ENCODE measurements at places on chromosomes 2 and 18.
A peak's percentile ranks its signal among the peaks of the same experiment; 100 is the strongest.

DNA sequence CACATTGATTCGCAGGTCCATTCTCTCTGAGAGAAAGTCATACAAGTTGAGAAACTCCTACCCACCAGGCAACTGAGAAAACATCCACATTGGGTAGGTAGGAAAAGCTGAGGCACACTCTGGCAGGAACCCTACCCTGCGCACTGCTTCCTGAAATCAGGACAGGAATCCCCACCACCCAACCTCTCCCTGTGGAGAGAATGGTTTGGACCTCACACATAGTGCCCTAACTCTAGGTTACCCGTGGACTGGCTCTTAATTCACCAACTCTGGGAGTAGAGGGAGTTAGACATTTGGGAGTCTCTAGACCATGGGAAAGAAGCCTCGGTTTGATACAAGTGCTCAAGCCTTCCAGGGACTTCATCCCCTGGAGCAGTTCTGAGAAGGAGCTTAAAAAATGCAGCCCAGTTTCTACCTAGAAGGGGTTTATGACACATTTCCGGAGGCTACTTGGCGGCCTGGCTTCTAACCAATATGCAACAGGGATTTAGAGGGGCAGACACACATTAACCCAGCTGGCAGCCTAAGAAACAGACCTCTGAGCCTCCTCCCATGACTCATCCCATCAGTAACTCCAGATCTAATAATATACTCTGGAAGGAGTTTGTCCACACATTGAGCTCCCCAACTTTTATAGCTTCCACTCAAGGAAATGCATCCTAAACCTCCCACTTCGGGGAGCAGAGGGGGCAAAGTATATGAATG, 136.7 kb downstream of the EML6 start:
- no peak for DNase-seq

- DNase-seq: no peak
These were observed 531.2 kb upstream of the VRK2 start for GRCh38 chr2:57515366-57515765.

DNA sequence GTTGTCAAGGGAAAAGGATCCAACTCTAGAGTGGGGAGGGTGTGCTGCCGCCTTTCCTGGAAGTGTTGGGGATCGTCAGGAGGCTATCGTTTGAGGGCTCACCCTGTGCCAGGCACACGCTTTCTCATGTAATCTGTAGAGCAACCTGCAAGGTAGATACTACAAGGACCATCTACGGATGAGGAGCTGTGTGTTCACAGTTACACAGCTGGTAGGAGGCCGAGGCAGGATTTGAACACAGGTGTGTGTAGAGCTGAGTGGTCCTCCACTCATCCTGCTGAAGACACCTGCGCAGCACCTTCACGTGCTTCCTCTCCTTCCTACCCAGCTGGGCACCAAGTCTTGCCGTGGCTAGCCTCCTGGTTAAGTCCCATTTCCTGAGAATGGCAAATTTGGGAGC, 68.3 kb downstream of the MARCO start:
- no peak for DNase-seq

DNA sequence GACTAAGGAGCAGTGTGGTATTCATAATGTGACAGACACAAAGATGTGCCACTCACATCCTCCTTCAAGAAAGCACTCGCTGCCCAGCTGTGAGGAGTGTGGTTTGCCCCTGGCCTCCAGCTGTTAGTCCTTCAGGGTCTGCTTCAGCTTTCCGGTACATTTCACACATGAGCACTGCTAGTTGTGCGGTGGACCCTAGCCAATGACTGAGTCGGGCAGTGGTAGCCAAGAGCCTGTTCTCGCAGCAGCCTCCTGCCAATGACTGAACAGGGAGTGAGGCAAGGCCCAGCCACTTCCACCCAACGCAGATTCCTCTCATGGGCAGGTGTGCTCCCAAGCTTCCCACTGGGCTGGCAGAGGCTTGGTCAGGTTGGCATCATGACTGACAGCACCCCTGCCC, 254.3 kb downstream of the RBM43 start:
- DNase-seq: peak; percentile 21

DNA sequence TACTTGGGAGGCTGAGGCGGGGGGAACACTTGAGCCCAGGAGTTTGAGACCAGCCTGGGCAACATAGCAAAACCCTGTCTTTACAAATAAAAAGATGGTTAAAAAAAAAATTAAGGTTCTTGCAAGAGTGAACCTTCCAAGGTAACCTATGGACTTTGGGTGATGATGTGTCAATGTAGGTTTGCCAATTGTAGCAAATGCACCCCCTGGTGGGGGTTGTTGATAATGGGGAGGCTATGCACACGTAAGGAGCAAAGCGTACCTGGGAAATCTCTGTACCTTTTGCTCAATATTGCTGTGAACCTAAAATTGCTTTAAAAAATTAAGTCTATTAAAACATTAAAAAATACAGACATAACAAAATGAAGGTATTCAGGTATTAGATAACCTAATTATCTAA, 70.4 kb downstream of the CWC22 start:
- DNase-seq: no peak

GRCh38 chr2:143241403-143242088, 112.3 kb downstream of the ARHGAP15 start:
- DNase-seq: no peak

DNA sequence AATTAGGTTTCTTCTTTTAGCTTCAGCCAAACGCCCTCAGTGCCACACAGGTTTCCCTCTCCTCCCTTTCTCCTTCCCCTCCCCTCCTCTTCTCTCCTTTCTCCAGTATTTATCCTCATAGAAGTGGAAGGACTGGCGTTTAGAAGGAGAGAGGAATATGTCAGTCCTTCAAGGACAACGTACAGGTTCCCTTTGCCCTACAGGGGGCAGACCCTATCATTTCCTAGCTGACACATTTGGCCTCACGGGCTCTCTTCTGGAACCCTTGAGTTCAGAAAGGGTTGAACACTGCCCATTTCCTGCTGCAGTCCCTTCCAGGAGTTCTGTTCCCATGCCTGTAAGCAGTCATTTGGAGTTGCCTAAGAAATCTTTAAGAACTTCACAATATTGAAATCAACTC, 46.1 kb downstream of the CDCA7 start:
- no peak for DNase-seq

DNA sequence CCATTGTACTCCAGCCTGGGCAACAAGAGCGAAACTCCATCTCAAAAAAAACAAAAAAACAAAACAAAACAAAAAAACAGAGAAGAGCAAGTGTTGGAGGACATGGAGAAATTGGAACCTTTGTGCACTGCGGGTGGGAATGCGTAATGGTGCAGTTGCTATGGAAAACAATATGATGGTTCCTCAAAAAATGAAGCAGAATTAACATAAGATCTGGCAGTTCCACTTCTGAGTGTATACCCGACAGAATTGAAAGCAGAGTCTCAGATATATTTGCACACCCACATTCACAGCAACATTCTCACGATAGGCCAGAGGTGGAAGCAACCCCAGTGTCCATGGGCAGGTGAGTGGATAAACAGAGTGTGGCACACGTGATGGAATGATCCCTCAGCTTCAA, 11.0 kb upstream of the RALB start:
- DNase-seq: no peak

Data from Ammon's horn (tissue), 1 donor.